GM13977 (cell line): ENCODE measurements at places on chromosomes 12 and 14.

DNA sequence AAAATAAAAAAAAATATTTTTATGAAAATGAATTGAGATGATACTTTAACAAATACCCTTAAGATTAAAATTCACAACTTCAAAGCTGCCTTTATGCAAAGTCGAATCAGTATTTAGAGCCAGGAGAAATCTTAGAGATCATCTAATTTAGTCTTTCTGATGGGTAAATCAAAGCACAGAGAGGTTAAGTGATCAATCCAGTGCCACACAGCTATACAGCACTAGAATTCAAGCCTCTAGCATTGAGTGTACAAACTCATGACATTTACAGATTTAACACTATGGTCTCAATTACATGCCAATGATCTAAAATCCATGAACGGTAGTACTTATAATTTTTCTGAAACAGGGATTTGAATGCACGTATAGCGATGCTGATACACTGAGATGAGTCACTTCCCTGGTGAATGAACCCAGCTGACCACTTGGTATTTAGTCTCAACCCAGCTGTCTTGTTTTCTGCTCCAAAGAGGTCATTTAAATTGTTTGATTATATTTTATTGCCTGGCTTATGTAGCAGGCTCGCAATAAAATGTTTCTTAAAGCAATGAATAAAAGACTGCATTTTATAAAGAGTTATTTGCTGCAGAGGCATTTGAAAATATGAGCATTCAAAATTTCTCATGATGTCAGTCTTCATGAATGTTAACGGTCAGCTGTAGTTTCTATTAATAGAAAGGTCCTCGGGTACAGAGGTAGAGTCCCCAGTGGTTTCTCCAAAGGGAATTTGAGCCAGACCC, 152.4 kb upstream of the PRICKLE1 start:
- no peak for DNase-seq

GRCh38 chr14:91159182-91159581, 45.3 kb downstream of the DGLUCY start:
- no peak for DNase-seq

- no peak for DNase-seq
Observed at GRCh38 chr12:112870267-112870980, 36.3 kb upstream of the OAS1 start.

DNA sequence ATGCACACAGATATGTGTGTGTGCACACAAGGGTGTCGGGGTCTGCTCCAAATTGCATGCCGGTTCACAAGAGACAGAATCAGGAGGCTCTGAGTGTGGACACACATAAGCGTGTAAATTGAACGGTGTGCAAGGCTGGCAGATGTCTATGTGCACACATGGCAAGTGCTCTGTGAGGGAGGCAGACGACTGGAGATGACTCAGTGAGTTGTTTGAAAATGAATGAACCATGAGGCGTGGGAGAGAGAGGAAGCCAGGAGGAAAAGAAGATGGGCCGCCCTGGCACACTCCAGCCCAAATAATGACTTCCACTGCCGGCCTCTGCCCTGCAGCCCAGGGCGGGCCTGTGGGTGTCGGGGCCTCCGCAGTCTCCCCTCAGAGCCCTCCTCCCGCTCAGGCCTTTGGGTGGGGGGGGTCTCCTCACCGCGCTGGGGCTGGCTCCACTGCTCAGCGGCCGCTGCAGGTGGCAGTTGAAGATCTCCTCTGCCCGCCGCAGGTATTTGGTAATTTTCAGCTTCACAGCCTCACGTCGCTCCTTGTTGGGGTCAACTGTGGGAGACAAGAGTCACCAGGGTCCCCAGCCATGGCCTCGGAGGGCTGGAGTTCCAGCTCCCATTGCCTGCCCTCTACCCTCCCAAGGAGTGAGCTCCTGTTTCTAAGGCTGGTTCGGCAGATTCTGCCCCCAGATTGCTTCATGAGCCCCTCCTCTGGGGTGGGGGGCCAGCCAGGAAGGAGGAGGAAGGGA, 3.5 kb downstream of the RPS6KL1 start:
- DNase-seq, result no peak

DNA sequence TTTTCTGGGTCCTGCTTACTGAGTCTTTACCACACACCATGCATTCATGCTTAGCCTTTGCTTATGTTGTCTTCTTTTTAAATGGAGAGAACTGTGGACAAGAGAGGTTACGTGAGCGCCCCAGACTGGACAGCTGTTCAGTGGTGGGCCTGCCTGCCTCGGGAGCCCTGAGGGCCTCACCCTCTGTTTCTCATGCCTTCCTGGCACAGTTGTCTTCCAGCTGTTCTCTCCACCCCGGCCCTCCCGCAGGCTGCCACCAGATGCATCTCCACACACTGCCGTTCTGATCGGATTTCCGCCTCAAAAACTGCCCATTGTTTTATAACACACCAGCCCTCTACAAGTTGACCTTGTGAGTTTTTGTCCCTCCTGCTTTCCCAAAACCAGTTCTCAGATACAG, 100.8 kb downstream of the SAMD4A start:
- no peak for DNase-seq

DNA sequence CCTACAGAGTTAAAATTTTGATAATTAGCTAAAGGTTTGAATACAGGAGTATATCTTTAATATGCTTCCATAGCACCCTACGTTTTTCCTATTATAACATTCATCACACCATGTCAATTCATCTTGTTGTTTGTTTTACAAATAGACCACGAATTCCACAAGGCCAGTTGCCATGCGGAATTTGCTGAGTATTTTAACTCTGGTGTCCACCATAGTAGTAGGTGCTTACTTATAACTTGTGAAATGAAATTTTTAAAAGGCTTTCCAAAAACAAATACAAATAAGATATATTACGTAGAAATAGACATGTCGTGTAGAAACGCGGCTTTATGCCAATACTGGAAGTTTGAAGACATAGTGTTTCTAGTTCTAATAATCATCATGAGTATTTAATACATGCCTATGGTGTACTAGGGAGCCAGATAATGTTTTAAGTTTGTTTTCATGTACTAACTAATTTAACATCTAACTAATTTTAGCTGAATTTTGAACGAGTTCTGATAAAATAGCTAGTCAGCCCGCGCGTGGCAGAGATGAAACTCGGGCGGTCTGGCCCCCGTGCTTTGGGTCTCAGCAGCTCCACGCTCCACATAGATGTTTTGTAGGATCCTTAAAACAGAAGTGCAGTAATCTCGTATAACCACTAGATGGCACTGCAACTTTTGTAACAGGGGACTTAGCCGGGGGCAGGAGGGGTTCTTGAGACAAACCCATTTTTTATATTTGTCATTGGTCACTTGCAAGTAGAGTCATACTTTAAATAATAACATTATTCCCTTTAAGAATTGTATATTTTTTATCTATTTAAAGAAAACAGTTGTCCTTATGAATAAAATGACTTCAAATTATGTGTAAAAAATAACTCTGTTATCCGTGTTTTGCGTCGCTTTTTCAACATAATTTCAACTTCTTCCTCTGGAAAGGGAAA, 10.2 kb downstream of the CD69 start:
- peak; percentile 40 for DNase-seq

DNA sequence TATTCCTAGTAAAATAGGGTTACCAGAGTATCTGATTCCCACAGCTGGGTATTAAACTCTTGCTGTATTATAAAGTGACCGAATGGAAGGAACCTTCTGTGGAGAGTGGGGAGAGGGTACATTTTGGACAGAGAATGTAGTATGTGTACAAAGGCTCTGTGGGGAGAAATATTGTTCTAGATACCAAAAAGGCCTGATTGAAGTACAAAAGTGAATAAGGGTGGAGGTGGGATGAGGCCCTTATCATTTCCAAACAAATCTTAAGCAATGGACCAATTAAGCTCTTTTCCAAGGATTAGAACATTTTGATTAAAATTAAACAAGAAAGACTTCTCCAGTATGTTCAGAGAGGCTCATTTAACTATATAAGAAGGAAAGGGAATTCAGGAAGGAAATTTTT, 20.4 kb downstream of the EID3 start:
- no peak for DNase-seq

DNA sequence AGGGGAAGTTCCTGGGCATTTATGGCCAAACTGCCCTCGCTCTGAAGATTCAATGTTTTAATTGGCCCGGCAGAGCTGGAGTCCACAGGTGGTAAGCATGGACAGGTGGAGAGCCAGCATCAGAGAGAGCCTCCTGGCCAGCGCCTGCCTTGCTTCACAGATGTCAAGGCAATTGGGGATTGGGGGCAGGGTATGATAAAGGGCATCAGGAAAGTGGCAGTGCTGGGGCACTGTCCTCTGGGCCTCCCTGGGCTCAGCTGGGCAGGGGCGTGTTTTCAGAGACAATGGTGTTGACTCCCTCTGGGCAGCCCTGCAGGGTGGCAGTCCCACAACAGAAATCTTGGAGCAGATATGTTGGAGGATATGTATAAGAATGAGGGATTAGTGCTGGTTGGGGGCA, 237.3 kb downstream of the CACNA1C start:
- DNase-seq, result no peak

DNA sequence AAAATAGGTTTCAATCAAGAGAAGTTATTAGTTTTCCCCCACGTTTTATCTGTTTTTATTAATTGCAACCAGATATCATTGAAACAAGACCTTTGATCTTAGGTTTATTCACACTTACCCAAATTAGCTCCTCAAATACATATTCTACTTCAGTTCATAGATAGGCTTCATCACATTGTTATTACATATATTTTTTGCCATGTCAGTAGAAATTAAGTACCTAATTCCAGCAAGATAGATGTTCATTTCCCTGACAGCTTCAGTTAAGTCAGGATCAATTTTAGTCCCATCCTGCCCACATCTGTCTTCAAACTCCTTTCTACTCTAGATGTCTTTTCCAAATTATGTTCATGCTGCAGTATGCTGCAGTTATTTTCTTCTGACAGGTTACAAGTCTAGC, 388.8 kb downstream of the TMTC2 start:
- no peak for DNase-seq

DNA sequence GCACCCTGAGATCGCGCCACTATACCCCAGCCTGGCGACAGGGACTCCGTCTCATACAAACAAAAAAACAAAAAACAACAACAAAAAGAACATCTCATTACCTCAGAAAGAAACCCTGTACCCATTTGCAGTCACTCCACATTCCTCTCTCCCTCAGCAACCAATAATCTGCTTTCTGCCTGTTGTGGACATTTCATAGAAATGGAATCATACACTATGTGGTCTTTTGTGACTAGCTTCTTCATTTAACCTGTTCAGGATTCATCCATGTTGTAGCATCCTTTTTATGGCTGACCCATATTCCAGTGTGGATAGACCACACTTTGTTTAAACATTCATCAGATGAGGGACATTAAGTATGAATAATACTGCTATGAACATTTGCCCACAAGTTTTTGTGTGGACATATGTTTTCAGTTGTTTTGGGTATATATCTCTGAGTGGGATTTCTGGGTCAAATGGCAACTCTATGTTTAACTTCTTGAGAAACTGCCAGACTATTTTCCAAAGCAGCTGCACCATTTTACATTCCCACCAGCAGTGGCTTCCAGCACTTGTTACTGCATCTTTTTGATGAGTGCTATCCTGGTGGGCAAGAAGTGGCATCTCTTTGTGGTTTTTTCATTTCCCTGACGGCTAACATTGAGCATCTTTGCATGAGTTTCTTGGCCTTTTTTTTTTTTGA, 5.9 kb upstream of the RCOR1 start:
- DNase-seq, result no peak

DNA sequence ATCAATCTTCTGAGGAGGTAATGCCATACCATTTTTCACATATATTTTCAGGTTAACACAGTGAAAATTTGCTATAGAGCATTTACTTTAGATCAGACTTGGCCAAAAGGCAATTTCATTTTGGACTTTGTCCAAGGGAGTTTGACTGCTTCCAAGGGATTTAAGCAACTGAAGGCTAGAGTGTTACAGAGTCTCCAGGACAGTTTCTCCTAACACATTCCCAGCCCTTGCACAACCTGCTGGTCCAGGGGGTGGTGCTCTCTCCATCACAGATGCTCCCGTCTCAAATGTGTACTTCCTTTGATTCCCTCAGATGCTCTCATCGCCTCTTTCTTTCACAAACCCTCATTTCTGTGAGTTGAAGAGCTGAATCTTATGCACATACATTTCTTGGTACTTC, 143.1 kb downstream of the TPH2 start:
- no peak for DNase-seq

DNA sequence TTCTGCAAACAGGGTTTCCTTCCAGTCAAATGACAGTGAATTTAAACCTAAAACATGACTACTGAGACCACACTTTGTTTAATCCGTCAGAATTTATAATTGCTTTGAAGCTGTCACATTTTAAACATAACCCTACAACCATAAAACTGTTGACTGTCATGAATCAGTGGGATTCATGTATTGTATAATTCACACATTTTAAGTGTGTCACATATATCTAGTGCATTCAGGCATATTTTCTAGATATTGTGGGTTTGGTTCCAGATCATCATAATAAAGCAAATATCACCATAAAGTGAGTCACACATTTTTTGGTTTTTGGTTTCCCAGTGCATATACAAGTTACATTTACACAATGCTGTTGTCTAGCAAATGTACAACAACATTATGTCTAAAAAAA, 304.4 kb downstream of the TMEM132D start:
- DNase-seq, result no peak

- DNase-seq, result no peak
Observed at GRCh38 chr12:126432780-126433179, 1367.5 kb downstream of the AACS start.

- DNase-seq, result no peak
Observed at GRCh38 chr14:23457587-23458445, 11.7 kb upstream of the NGDN start.

DNA sequence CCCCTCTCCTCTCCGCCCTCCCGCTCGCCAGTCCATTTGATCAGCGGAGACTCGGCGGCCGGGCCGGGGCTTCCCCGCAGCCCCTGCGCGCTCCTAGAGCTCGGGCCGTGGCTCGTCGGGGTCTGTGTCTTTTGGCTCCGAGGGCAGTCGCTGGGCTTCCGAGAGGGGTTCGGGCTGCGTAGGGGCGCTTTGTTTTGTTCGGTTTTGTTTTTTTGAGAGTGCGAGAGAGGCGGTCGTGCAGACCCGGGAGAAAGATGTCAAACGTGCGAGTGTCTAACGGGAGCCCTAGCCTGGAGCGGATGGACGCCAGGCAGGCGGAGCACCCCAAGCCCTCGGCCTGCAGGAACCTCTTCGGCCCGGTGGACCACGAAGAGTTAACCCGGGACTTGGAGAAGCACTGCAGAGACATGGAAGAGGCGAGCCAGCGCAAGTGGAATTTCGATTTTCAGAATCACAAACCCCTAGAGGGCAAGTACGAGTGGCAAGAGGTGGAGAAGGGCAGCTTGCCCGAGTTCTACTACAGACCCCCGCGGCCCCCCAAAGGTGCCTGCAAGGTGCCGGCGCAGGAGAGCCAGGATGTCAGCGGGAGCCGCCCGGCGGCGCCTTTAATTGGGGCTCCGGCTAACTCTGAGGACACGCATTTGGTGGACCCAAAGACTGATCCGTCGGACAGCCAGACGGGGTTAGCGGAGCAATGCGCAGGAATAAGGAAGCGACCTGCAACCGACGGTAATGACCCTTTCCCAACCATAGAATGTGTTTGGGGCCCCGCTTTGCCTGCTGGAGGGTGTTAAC, 615 bp downstream of the CDKN1B start:
- peak; percentile 22 for DNase-seq

DNA sequence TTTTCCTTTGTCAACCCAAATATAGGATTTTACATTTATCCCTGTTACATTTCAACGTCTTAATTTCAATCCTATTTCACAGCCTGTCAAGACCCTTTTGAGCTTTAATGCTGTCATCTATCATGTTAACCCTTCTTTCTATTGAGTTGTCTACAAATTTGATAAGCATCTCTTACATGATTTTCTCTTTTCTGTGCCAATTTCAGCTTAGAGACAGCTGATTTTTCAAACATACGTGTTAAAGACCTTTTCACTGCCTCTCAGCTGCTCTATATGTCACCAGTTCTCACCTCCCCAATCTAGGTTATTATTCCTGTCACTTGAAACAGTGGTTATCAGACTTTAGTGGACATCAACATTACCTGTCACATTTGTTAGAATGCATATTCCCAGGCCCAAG, 181.3 kb downstream of the GXYLT1 start:
- DNase-seq, result no peak
